Stimulated activated naive CD4-positive, alpha-beta T cell treated with Interleukin-2 at 50 U/mL for 16 hours (primary cell): ENCODE measurements at places on chromosomes 3 and 15.

- DNase-seq, result no peak
Measured at GRCh38 chr3:99505646-99506269, 132.6 kb upstream of the COL8A1 start.

GRCh38 chr15:25652704-25653103, 210.4 kb downstream of the ATP10A start:
- no peak for DNase-seq

DNA sequence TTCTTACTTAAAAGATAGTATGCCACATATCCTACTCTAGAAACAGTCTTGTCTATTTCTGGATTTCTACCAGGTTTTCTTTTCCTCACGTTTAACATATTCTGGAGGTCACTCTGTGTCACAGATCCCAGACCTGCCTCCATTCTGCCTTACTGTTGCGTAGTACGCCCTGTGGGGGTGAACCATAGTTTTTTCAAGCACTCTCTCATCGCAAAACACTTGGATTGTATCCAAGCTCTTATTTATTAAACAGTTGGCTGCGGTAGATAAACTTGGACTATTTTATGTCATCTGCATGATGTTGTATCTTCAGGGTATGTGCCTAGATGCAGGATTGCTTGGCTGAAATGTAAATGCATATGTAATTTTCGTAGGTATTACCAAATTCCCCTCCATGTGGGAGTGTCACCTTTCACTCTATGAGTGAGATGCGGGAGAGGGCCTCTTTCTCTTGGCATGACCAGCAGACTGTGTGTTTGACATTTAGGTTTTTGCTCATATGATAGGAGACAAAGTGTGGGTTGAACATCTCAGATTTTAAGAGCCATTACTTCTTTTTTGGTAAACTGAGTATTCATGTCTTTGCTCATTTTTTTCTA, 55.8 kb downstream of the ABTB1 start:
- DNase-seq, result no peak

DNA sequence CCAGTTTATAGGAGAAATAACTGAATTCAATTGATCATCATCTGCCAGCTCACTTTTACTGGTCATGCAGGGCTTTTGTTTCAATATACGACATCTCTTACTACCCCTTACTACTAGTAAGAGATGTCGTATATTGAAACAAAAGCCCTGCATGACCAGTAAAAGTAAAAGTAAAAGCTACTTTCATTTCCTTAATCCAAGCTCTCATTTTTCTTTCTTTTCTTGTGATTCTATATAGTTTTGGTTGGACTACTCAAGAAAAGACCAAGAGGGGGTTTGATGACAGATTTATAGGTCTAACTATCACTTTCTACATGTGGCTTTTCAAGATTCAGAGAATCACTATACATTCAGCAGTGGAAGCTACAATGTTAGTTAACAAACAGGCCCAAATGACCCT, 1237.3 kb downstream of the ROBO2 start:
- no peak for DNase-seq

DNA sequence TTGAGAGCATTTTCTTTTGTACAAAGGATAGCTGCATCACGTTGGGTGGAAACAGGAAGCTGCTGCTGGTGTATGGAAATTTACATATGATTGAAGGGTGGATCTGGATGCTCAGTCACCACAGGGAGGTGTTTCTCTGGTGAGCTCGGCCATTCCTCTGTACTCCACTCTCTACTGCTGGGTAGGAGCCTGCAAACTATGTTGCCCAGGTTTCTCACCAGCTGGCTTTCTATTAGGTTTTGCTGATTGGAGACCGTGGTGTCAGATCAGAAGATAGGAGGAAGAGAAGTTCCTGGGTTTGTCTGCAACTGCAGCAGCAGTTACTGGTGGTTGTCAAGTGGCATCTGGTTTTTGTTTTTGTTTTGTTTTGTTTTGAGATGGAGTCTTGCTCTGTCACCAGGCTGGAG, 61.7 kb downstream of the TAMM41 start:
- no peak for DNase-seq

- no peak for DNase-seq
Measured at GRCh38 chr3:63048367-63049326, 173.4 kb upstream of the CADPS start.
